ENCODE measurements at places on chromosomes 2 and 18.

- no peak for DNase-seq
Measured at GRCh38 chr2:240404174-240404852, 31.1 kb upstream of the GPC1 start.

GRCh38 chr2:3134026-3134571 is 243.5 kb downstream of the EIPR1 start:
- no peak for DNase-seq

DNA sequence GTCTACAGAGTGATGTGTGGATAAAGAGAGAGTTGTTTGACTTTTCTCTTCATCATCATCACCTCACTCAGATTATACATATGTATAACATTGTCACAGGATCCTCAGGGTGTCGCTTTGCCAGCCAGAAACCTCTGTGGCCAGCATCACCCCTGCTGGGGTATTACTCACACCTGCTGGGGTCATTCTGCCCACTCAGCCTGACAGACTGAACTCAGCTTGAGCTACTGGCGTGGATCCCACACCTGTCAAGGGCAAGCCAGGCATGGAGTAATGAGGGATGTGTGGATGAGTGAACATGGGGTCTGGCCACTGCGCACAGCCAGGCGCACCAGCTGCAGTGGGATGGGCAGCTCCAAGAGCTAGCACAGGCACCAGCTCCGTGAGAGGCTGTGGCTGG is 870.6 kb downstream of the CBLN2 start:
- no peak for DNase-seq

DNA sequence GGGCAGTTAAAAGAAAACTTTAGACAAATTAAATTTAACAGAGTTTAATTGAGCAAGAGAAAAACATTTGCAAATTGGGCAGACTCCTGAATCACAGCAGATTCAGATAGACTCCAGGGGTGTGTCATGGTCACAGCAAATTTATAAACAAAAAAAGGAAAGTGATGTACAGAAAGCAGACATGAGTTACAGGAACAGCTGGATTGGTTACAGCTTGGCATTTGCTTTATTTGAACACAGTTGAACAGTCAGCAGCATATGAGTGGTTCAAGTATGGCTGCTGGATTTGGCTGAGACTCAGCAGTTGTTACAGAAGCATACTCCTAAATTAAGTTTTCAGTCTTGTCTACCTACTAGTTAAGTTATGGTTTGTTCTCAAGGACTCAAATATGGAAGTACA is 82.3 kb upstream of the NYAP2 start:
- no peak for DNase-seq

- DNase-seq: no peak
Measured at GRCh38 chr2:166042356-166042755, 85.5 kb downstream of the SCN1A start.

DNA sequence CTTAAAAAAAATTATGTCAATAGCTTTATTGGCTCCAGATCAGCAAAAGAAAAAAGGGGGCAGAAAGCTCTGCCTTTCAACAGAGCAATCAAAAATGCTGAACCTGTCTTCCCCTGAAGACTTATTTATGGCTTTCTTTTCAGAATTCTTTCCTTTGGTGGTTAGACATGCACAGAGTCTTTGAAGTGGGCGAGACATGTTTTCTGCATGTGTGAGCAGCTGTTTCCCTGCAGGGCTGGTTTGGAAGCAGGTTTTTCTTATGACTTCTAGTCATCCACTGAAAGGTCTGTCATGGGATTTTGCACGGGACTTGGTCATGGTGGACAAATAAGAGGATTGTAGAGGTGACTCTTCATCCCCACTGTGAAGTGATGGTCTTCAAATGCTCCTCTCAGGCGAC is 160.3 kb downstream of the VAPA start:
- DNase-seq: no peak

DNA sequence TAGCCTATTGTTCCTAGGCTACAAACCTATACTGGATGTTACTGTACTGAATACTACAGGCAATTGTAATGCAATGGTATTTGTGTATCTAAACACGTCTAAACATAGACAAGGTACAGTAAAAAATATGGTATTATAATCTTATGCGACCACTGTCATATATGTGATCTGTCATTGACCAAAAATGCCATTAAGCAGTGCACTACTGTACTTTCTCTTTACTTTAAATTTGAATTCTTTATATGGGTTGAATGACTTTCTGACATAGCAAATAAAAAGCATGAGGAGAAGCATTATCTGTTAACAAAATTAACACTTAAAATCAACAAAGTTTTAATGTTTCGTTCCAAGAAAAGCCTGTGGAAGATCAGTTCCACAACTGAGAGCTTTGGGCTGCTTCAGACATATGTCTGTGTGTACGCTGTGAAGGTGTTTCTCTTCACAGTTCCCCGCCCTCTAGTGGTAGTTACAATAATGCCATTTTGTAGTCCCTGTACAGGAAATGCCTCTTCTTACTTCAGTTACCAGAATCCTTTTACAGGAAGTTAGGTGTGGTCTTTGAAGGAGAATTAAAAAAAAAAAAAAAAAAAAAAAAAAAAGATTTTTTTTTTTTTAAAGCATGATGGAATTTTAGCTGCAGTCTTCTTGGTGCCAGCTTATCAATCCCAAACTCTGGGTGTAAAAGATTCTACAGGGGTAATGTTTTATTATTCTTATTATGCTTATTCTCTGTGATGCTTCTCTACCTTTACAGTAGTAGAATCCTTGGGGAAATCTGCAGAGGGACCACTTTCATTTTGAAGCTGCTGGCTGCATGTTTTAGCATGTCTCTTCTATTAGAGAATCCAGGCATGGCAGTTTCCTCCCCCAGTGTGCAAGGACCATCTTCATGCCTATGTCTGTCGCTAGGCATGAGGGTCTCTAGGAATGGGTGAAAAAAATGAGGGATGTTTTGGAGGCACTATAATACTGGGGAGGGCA is 54.5 kb downstream of the SCN2A start:
- DNase-seq: no peak

GRCh38 chr2:64515086-64515485 is 9.0 kb upstream of the AFTPH start:
- DNase-seq: no peak

GRCh38 chr2:233075966-233076339 is 15.8 kb downstream of the INPP5D start:
- no peak for DNase-seq

DNA sequence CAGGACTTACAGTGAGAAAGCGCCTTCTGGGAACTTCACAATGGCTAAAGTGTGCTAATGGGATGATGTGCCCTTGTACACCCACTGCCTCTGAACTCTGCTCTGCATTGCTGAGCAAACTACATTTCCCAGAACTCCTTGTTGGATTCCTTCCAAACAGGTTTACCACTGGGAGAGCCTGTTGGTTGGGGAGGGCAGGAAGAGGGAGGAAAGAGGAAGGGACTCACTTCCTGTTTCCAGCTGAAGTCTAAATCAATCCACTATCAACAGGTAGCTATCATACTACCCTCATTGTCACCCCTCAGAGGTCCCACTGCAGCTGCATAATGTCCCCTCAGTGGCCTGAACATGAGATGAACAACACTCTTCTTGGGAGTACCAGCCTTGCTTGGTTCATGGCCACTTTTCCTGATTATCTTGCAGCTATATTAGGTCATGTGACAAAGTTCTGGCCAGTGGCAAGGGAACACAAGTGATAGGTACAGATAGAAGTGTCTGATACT is 109.7 kb downstream of the MSH2 start:
- no peak for DNase-seq

DNA sequence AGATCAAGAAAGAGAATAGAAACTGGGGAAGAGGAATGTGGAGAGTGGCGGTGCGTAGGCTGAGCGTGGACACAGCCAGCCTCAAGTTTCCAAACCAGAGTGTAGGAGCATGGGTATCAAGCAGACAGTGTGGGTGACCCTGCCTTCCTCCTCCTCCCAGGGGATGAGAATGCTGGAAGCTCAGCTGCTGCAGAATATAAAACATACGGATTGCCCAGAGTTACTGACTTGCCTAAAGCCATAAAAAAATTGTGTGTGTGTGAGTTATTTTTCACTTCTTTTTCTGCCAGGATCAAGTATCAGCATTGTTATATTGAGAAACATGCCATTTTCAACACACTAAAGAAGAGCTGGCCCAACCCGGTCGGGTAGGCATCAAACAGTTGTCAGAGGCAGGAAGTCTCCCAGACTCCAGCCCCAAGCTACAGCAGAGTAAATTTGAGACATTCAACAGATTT is 333.3 kb upstream of the ACVR2A start:
- no peak for DNase-seq

DNA sequence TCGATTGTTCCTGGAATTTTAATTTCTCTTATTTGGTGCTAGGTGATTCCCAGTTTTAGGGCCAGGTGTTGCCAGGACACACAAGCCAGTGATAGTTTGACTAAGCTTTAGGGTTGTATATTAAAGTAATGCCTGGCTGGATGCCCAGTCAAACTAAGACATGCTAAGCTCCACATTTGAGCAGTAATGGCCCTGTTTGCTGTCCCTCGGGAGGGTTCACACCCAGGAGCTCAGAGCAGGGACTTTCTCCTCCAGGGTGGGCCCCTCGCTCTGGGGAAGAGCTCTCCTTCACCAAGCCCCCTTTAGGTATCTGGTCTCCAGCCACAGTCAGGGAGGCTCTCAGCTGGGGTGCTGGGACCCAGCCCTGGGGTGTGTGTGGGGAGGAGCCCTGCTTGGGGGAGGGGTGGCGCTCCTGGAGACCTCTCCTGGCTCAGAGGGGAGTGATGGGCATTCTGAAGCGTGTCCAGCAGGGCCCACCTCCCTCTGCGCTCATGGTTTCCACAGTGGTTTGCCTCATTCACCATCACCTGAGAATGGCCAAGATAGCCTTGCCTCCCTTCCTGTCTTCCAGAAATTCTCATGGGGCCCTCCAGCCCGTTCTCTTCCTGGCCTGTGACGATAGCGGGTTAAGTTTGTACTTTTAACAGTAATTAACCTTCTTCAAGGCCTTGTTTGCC is 31.7 kb downstream of the INPP4A start:
- no peak for DNase-seq

- DNase-seq: no peak
Measured at GRCh38 chr2:61443342-61444041, 27.4 kb downstream of the USP34 start.

- DNase-seq: no peak
Measured at GRCh38 chr2:10956006-10956790, 44.5 kb downstream of the KCNF1 start.

DNA sequence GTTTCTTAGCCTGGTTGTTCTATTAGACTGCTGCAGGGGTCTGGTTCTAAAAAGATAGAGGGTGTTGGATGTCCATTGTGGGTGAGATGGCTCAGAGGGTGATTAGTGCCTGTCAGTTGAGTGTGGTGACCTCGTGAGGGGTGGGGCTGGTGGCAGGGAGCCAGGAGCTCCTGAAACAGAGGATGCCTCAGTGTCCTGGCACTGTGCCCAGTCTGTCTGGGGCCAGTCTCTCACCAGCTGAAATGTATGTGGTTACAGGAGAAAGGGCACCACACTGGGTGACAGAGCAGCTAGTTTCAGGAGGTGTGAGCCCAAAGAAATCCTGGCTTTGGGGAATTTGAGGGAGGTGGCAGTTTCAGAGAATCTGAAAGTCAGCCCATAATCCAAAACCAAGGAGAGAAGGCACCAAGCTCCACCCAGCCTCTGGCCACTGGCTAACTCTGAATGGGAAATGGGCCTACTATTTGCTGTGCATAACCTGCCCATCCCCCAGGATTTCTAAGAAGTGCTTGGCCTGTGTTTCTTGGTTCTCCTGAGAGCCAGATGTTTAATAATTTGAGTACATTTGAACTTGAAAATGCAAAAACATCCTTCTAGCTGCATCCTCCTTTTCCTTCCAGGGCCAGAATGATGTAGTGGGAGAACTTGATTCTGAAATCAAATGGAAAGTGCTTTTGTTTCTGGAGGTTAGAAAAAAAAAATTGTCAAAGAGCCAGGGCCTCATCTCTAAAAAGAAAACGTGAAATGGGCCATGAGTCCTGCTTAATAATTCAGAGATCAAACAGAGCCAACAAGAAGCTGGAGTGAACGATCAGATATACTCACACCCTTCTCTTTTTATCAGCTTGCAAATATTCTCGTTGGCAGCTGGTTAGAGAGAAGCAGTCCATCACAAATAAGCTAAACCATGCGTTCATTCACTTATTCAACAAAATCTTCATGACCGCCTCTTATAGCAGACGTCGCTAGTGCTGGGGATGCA is 92.3 kb downstream of the B3GNT2 start:
- peak; percentile 29 for DNase-seq

- no peak for DNase-seq
Measured at GRCh38 chr18:2354292-2354691, 217.0 kb downstream of the METTL4 start.

GRCh38 chr2:1661891-1662605 is 82.3 kb downstream of the PXDN start:
- DNase-seq: no peak

DNA sequence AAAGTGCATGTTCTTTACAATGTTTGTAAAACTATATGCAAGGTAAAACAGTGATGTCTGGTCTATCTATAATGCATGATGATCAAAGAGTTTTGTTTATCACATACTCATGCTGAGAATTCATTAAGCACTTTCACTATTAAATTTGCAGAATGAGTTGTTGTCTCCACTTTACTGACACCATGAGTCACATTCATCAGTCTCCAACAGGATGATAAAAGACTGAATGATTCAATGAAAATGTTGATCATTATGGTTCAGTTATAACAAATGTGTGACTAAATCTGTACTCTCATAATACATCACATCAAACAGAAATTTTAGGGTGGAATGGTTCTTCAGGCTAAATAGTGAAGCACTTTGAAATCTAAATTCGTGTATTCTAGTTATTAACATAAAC is 129.0 kb downstream of the ERBB4 start:
- no peak for DNase-seq

- DNase-seq: no peak
Measured at GRCh38 chr2:168025487-168026202, 221.8 kb downstream of the STK39 start.

DNA sequence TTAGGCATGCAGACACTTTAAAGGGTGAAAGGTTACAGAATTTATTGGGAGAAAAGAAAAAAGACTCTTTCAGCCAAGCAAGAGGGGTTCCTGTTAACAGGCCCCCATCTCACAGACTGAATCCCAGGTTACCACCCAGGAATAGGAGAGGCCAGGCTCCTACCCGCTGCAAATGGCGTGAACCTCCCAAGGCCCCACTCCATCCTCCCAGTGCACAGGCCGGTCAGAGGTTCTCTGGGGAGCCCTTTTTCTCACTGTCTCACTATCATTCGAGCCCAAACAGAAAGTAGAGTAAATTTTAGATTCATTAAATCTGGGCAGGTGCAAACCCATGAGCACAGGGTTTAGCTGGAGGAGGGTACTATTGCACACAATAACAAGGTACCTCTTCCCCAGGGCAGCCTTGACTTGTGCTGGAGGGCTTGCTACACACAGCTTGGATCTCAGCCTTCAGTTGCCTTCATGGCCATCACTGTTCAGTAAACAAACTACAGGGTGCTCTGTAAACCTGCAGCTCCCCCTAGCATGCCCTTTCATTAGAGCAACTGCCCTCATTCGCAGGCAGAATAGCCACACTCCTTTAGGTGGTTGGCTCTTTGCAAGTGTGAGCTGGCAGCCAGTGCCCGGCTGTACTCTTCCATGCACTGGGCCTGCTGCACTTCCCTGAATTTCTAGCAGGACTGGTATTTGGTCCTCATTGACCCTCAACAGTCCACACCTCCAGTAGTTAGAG is 7.3 kb upstream of the PLEK start:
- no peak for DNase-seq

Data from stimulated activated CD4-positive, alpha-beta T cell treated with anti-CD3 and anti-CD28 coated beads, Interleukin-12 subunit alpha, Interleukin-12 subunit beta, amount 100 ng/mL, for 24 hours (primary cell).